ENCODE measurements at places on chromosomes 7 and 10. TPM values are rescaled to one million over a fixed set of nuclear protein-coding genes. Genes with fewer than 3 reads are reported as not detected.

Gene TAS2R3
- 6.6 TPM for total RNA-seq

Gene LRRD1
- total RNA-seq: not detected

- no peaks in the 10 kb centered on the region for H3K27me3 ChIP-seq
- no peak overlapping the region for H3K27ac ChIP-seq
- H3K36me3 ChIP-seq: no peaks in the 10 kb centered on the region
- no peak overlapping the region for H3K4me3 ChIP-seq
- DNase-seq: no peak
These were observed 139.8 kb upstream of the TNS3 start for GRCh38 chr7:47721670-47722069.

DNA sequence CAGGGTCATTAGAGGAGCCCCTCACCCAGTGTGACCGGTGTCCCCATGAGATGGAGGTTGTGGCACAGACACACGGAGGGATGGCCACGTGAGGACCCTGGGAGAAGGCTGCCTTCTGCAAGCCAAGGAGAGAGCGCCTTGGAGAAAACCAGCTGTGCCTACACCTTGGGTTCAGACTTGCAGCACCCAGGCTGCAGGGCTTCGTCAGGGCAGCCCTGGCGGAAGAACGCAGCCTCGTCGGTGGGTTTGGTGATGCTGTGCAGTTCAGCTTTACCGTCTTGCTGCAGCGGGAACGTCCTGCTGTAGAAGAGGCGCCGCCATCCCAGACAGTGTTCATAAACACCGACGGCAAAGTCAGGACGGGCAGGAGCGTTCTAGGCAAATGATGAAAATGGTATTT lies 89.3 kb downstream of the MGMT start:
- DNase-seq: no peak
- H3K4me1 ChIP-seq: no peaks in the 10 kb centered on the region
- H3K27ac ChIP-seq: no peak overlapping the region
- H3K4me3 ChIP-seq: no peak overlapping the region
- no peaks in the 10 kb centered on the region for H3K27me3 ChIP-seq

- DNase-seq: no peak
- H3K4me3 ChIP-seq: no peak overlapping the region
- no peak overlapping the region for H3K27ac ChIP-seq
These were observed 9.6 kb upstream of the SVOPL start for GRCh38 chr7:138710536-138711385.

Gene COMTD1
- 85.5 TPM for total RNA-seq

Gene MAGI2
- 4.0 TPM for total RNA-seq

All from ascending aorta (tissue), 2 donors.